Stimulated activated CD4-positive, alpha-beta T cell treated with anti-CD3 and anti-CD28 coated beads, TNF-alpha, amount 100 ng/mL, for 4 hours (primary cell): ENCODE measurements at places on chromosomes 3 and 15.

GRCh38 chr15:72770673-72771328, 12.8 kb downstream of the ADPGK start:
- no peak for DNase-seq

- no peak for DNase-seq
Measured at GRCh38 chr3:29686889-29687592, 406.2 kb downstream of the RBMS3 start.

DNA sequence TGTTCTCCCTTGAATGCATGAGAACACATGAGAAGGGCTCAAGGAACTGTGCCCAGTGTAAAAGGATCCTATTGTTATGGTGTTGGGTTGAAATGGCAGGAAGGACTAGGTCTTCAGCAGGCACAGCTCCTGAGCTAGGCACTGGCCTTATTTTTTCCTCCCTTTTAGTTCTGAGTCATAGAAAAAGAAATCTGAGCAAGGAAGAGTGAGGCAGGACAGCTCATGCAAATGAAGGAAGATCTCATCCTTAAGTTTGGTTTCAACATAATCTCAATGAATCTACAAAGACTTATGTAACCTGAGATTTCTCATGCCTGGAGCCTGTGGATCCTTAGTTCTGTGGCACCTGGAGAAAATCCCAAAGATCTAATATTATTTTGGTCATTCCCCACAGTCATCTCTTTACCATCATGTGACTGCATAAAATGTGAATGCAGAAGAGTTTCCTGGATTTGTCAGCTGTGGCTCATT, 188.6 kb upstream of the TBL1XR1 start:
- DNase-seq: no peak

DNA sequence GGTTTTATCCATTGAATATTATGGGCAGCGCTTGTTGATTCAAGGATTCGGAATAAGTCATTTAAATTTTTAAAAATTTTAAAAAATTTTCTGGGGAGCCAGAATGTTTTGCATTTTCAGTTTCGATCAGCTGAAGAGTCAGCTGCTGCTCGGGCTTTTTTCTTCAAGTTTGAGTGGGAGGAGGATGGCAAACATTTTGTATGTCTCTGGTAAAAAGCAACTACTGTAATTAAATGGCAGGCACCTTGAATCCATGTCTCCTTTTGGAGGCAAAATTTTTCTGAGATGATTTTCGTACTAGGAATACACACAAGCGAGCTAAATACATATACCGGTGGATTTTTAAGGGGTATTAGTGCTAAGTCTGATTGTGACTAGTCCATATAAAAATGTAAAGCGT, 612 bp downstream of the C3orf38 start:
- DNase-seq: no peak

DNA sequence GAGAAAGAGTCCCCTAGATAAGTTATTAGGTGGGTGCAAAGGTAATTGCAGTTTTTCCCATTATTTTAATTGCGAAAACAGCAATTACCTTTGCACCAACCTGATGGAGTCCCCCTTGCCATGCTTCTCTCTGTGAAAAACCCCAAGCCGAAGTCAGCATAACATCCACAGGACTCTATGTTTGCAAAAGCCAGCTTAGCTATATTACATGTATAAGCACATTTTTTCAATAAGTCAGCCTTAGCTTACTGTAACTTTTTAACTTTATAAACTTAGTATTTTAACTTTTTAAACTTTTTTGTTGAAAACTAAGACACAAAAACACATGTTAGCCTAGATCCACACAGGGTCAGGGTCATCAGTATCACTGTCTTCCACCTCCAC, 21.4 kb upstream of the MUC20 start:
- no peak for DNase-seq

DNA sequence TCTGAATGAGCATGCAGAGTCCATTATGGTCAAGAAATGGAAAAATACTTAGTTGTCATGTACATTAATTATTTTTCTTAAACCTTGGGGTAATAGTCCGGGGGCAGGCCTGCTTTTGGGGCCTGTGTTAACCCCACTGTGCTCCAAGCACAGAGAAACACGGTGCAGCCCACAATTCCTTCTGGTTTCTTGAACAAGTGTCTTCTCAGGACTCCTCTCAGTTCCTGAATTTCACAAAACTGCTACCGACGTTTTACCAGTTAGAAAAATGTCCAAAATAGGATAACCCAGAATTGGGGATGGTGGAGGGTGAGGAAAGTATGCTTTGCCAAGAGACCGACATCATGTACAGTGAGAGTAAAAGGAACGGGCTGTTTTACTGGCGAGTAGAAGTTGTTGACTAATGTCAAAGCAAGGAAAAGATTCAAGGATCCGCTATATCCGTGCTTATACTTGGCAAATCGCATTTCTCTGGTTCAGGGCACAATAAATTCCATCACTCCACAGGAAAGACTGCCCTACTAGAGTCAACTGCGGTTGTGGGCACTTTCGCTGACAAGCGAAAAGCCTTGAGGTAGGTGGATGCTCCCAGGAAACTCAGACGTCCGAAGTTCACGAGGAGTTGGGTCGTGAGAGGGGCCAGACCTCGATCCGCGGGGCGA, 495 bp upstream of the NXPE3 start:
- DNase-seq: no peak

GRCh38 chr3:131738095-131738494, 235.3 kb upstream of the MRPL3 start:
- DNase-seq: no peak

DNA sequence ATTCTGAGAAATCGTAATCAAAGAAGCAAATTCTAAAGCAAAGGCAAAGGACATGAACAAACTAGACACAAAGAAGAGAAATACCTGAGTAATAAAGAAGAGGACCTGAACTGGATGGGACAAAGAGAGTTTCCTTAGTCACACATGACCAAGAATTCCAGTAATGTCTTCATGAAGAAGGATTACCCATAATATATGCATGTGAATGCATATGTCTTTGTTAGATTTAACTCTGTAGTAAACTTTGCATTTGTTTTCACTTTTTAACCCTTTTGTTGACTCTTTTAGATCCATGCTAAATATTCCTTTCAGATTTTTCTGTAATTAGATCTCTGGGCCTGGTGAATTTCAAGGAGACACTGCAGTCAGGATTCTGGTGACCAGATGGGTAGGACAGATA, 279.8 kb downstream of the ARRDC4 start:
- DNase-seq: no peak

DNA sequence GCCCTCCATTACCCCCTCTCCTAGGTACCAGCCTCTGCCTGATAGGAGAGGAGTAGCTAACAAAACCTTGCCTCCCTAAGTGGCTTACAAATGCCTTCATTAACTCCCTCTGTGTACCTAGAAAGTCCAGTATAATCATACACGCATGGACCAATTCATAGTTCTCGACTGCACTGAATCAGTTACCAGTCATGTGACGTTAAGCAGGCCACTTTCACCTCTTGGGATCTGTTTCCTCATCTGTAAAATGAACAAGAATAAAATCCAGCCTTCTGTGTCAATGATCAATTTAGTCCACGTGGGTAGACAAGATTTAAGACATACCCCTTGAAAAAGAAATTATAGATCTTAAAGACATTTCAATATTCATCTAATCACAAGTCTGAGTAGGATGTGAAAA, 72.2 kb downstream of the TRIM69 start:
- DNase-seq: no peak

- no peak for DNase-seq
Measured at GRCh38 chr3:8851703-8852102, 82.3 kb upstream of the OXTR start.

DNA sequence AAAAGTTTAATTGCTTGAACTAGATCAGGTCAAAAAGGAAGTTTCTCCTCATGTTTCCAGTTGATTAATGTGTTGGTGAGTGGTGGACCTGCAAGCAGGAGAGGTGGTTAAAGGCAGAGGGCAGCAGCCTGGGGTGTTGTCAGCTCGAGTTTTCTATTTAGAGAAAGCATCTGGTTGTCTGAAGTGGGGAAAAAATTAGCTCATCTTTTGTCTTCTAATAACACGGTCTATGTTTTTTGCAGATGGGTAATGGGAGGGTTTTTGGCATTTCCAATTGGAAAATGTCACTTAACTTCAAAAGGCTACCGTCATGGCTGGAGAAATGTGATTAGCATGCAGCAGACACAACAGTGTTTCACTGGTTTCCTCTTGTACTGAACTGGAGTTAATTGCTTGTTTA, 122.6 kb downstream of the ITPR1 start:
- no peak for DNase-seq

DNA sequence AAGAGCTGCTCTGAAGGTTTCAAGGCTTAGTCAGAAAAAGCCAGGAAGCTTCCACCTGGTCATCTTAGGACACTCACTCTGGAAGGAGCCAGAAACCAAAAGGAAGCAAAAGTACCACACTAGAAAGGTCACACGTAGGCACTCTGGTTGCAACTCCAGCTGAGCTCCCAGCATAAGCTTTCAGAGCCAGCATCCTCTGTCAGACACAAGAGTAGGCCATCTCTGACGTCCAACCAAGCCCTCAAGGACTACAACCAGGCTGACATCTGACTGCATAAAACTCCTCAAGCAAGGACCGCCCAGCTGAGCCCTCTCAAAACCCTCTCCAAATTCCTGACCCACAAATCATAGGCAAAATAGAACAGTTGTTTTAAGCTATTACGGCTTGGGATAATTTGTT, 12.8 kb downstream of the SH3BP5 start:
- DNase-seq: no peak

DNA sequence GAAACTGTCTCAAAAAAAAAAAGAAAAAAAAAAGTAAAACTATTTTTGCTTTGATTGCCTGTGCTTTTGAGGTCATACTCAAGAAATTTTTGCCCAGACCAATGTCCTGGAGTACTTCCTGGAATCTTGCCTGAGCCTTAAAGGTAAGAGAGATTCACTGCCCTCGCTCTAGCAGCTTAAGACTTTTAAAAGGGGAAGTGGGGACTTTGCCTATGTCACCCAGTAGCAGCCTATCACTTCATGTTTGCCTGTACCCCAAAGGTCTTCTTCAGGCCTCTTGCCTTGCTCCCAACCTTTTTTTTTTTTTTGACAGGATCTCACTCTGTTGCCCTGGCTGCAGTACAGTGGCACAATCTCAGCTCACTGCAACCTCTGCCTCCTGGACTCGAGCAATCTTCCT, 18.9 kb upstream of the GOLGB1 start:
- no peak for DNase-seq

- no peak for DNase-seq
Measured at GRCh38 chr3:134709561-134710312, 58.9 kb upstream of the KY start.

- DNase-seq: no peak
Measured at GRCh38 chr15:47991357-47991756, 129.4 kb upstream of the SLC24A5 start.

- DNase-seq: no peak
Measured at GRCh38 chr3:25156626-25157025, 271.4 kb upstream of the RARB start.

DNA sequence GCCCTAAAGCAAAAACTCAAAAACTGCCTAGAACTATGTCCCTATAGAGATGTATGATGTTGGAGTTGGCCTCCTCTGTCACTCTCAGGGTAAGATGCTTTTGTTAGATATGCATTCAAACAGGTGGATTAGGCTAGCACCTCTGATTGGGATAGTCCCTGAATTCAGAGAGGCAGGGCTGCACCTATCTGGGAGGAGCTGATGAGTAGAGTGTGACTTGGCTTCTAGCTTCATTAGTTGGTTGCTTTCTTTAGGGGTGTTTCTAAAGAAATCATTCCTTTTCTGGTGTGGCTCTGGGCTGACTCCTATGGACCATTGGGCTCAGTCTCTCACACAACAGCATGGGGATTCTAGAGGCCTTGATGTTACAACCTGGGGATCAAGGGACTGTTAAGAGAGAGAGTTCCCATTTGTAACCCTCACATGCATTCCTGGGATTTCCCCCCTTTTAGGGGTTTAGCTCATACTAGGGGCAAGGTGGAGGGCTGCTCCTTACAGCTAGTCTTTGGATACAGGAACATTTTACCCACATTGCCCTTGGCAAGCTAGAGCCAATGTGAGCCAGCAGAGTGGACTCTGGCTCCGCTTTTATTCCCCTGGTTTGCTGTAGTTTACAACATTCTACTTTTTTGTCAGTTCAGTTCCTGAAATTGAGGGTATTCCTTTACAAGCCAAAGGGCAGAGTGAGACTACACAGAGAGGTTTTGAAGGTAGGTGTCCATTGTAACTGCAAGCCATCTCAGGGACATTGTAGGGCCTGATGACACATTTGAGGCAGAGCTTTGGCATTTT, 7.5 kb downstream of the ZNF592 start:
- no peak for DNase-seq

DNA sequence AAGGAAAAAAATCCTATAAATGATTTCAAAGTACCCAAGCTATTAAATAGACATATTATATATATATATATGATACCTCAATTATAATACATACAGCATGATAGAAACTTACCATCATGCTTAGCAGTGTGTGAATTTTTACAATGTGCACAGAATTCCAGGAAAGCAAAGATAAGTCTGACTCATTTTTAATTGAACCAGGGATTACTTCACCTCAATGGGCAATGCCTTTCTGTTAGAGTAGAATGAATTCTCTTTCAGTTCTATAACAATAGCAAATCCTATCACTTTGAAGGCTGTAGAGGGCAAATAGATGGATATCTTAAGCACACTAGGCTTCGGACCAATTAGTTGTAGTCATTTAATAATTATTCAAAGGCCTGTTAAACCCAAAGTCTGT, 54.8 kb upstream of the P3H2 start:
- no peak for DNase-seq

DNA sequence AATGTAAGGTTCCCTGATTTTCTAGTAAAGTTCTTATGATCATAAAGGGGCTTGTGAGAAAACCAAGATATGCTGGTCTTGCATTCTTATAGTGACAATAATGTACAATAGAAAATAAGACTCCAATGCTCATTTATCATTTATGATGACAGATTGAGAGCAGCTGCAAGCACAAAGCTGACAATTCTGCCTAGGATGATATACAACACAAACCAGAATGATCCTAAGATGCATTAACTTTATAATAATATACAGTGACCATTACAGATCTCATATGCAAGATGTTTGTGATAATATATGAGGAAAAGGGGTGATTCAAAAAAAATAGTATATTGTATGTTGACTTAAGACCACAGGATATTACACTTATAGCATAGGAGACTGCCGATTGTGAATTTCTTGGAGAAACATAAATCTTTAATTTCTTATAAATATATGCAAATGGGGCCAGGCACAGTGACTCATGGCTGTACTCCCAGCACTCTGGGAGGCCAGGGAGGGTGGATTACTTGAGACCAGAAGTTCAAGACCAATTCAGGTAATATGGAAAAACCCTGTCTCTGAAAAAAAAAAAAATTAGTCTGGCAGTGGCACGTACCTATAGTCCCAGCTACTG, 387.0 kb downstream of the ZBBX start:
- no peak for DNase-seq

DNA sequence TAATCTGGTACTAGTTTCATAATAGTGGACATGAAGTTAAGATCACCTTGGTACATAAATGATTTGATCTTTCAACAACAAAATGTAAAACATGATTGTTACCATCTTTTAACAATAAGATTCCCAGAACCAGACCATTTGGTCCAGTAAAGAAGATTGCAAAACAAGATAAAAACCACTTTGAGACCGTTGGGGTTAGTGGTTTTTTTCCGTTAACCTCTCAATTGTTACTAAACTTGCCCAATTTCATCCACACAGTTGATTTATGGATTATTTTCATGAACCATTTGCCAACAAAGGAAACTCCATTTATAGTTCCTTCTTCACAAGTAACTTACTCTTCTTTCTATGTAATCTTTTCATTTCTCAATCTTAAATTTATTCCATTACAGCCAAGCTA, 53.8 kb downstream of the ATP8B4 start:
- no peak for DNase-seq
